ENCODE measurements at places on chromosomes 7 and 10. TPM values are rescaled to one million over a fixed set of nuclear protein-coding genes. Genes with fewer than 3 reads are reported as not detected.

DNA sequence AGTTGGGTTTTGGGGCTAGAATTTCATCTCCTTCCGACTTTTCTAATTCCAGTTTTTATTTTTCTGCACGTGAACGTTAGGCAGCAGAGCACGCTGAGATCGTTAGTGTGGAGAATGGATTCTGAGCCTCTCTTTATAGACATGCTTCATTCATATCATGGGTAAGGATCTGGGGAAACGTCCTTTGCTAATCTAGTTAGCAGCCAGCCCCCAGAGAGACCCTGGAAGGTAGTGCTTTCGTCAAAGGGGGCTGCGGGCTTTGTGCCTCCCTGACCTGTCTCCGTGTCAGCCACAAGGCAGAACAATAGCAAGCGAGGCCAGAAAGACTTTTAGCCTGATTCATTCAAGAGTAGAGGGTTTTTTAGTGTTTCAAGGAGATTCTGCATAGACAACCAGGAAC lies 196.3 kb upstream of the KLF6 start:
- no peak for DNase-seq

Gene SAMD9
- total RNA-seq = 24.4 TPM

Gene ARMS2
- total RNA-seq = not detected

DNA sequence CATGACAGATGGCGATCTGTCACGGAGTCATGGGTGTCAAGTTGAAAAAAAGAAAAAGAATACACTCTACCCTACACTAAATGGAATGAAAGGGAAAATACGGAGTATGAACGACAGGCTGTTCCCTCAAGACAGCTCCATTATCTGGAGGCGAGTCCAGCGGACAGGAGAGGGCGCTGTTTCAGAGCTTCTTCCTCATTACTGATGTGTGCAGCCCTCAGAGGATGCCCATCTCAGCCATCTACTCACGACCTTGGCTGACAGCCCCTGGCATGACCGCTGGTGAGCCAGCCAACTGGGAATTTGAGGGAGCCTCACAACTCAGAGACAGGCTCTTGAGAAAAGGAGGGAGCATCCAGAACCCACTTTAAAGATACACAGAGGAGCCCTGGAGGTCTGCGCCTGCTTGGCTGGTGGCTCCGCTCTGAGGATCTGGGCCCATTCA lies 49.6 kb upstream of the SMNDC1 start:
- DNase-seq = peak; percentile 93

GRCh38 chr10:51066231-51066630 lies 8.1 kb upstream of the PRKG1 start:
- no peak for DNase-seq

DNA sequence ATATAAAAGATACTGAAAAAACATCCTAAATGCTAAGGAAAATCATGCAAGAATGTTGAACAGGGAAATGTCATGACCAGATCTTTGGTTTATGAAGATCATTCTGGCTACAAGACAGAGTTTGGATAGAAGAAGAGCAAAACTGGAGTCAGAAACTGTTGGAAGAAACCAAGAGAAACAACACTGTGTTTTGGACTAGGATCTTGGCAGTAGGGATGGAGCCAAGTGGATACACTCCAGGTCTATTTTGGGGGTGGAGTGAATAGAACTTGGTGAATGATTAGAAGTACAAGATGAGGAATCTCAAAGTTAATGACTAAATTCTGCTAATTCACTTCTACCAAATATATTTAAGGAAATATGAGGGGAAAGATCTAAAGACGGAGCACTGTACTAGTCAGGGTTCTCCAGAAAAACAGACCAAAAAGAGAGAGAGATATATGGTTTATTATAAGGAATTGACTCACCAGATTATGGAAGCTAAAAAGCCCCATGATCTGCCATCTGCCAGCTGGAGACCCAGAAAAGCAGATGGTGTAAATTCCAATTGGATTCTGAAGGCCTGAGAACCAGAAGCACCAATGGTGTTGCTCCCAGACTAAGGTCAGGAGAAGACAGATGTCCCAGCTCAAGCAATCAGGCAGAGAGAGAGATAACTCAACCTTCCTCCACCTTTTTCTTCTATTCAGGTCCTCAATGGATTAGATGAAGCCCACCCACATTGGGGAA lies 254.9 kb downstream of the TRIL start:
- no peak for DNase-seq

Gene PRSS37
- not detected for total RNA-seq

- no peak for DNase-seq
Measured at GRCh38 chr7:137484326-137484725, 140.8 kb upstream of the PTN start.

DNA sequence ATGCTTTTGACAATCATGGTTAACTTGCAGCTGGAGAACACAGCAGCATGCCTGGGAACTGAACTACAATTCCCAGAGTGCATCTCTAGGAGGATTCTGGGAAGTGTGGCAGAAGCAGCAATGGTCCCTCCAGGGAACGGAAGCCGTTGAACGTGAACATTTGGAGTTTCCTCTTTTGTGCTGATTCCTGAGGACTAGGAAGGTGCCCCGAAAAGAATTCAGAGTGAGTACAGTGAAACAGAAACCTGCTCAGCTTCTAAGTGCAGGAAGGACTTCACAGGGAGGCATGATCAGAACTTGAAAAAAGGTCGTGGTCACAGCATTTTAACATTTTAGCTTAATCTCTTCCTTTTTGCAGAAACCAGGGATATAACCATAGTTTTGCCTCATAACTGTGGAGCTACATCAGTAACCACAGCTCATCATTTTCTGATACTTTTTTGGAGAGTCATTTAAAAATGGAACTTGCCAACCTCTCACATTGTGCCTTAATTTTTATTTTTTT lies at the start of gene NUDT13:
NUDT13 (plus strand) TSS at position 111 of the 505 bp plus-strand sequence. CDS start 3,911 bp downstream, outside the sequence.
- peak; percentile 86 for DNase-seq

DNA sequence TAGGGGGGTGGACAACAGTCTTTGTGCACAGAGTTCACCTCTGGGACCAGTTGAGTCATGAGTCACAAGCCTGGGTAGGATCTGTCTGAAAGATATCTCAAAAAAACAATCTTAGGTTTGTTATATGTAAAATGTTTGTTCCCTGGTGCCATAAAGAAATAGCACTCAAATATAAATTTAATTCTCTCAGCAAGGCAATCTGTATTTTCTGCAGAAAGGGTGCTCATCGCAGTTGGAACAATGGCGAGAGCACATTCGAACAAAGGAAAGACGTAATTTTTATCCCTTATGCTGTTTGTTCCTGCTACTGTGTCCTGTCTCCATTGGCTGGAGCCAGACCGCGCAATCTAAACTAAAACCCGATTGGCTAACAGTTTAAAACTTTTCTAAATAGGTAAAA lies 63.7 kb downstream of the GALNT11 start:
- no peak for DNase-seq

GRCh38 chr10:66307826-66308225 lies 618.0 kb upstream of the LRRTM3 start:
- DNase-seq = no peak
